Omental fat pad (tissue), 4 donors: ENCODE measurements at places on chromosomes 5 and 9. TPM values are rescaled to one million over a fixed set of nuclear protein-coding genes. Genes with fewer than 3 reads are reported as not detected.

Gene PCDHB13
- 7.7 TPM for total RNA-seq

Gene ENC1
- total RNA-seq = 13.1 TPM

Gene PLAC8L1
- total RNA-seq = not detected

Gene PCDHB2
- total RNA-seq = 4.9 TPM

Gene UBE2D2
- total RNA-seq = 69.3 TPM

Gene GPR151
- total RNA-seq = not detected

GRCh38 chr9:8799206-8799605, 999.6 kb upstream of the DMAC1 start:
- DNase-seq = no peak

- no peak for DNase-seq
These were observed 15.6 kb downstream of the AK8 start for GRCh38 chr9:132862533-132862932.

DNA sequence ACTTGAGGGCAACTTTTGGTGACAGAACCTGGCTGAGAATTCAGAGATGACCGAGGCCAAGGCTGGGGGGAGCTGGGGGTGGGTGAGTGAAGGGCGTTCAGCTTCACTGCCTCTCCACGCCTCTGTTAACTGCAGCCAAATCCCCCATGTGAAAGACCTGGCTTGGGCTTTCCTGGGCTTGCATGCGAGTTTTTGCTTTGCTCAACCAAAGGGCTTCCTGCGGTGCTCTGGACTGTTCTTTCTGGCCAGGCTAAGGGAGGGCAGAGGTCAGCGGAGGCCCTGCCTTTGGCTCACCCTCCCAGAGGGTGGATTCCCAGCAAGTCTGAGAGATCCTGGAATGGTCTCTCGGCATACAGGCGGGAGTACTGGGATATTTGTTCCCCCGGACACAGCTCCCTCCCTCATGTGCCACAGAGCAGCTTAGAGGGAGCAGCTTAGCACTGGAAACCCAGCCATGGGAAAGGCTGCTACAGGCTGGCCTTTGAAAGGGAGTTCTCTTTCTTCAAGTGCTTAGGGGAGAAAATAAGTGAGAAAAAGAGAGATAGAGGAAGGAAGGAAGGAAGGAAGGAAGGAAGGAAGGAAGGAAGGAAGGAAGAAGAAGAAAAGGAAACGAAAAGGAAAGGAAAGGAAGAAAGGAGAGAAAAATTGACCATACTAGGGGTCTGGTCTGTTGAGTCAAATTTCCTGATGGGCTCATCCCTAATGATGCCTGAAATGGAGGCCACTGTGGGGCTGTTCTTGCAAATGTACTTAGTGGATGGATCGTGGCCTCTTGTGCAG, 158.8 kb downstream of the FGF18 start:
- no peak for DNase-seq

- DNase-seq = no peak
These were observed 389.8 kb downstream of the NR2F1-AS1 start for GRCh38 chr5:93191035-93191817.

GRCh38 chr5:158320178-158320674, 461.3 kb upstream of the CLINT1 start:
- DNase-seq = no peak

GRCh38 chr9:104987743-104988142, 59.8 kb upstream of the ABCA1 start:
- DNase-seq = no peak

GRCh38 chr5:131357739-131358561, 94.1 kb downstream of the CDC42SE2 start:
- DNase-seq = no peak

DNA sequence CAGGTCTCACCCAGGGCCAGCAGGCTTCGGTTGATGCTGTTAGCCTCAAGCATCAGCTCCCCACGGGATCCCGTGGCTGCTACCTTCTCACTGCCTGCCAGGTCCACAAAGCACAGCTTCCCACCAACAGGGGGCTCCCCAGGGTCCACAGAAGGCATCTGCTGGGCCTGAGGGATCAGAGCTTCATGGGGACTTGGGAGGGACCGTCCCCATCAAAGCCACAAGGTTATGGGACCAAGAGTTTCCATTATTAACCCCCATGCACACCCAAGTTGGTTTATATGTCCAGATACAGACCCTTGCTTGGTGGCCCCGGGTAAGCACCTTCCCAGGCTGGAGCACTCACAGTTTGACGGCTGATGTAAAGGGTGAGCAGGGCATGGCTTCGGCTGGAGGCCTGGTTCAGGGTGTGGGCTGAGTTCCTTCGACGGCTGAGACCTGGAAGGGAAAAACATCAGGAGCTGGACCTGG, 3.0 kb downstream of the KIF12 start:
- DNase-seq = no peak

GRCh38 chr5:113205323-113205722, 228.7 kb downstream of the DCP2 start:
- DNase-seq = no peak

DNA sequence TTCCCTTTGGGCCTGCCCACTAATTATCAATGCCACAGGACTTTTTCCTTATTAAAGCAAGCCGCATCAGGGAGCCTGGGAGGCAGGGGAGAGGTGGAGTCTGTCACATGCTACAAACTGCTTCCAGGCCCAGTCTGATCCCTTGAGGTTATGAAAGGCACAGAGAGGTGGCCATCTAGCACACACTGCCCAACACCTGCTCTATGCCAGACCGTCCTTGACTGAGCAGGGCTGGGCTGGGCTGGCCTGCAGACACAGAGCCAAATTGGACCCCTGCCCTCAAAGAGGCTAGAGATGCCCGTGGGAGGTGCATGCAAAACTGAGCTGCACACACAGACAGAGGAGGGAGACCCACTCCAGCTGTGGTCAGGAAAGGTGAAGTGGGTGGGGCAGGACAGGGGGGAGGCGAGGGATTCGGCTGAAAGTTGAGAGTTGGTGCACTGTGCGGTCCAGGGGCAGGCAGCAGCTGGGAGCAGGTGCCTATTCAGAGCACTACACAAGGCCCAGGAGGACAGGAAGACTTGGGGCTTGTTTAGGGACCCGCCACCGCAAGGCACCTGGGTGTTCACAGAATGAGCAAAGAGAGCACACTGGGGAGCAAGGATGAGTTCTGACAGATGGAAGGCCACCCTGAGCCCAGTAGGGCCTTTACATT, 36.4 kb upstream of the TCF7 start:
- no peak for DNase-seq

DNA sequence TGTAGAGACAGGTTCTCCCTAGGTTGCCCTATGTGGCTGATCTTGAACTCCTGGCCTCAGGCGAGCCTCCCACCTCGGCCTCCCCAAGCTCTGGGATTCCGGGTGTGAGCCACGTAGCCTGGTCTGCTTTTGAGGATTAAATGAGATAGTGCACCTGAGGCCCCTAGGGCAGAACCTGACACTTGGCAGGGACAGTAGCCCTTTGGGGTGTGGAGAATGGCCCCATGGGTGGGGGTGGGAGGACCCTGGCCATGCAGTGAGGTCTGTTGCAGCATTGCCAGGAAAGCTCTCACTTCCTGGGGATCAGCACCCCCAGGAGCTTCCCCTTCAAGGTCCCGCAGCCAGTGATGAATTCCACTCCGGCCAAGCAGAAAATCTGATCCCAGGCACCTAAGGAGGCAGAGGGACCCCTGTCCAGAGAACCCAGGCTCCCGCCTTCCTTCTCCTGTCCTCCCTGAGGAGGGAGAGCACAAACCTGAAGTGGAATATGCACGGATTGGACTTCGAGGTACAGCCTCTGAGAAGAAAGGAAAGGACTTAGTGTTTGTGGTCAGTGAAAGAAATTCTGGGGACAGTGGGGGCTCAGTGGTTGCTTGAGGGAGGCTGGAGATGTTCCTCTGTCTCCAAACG, 73.9 kb upstream of the UNC5A start:
- no peak for DNase-seq
